AG04450 (cell line): ENCODE measurements at places on chromosomes 7 and 10. TPM values are rescaled to one million over a fixed set of nuclear protein-coding genes. Genes with fewer than 3 reads are reported as not detected.

Gene PGAM1
- 452 and 459 TPM in 2 replicates for polyA plus RNA-seq

- DNase-seq = peak; percentile 16
Observed at GRCh38 chr7:2241580-2242540, at the start of the genes MRM2 and NUDT1. Gene MRM2 (minus strand): TSS chr7:2242205. CDS start chr7:2242169, 36 bp downstream. Gene NUDT1 (plus strand): TSS chr7:2242226. CDS start chr7:2244575, 2,349 bp downstream.

Gene VCL
- polyA plus RNA-seq = 313 and 327 TPM in 2 replicates

- DNase-seq = no peak
Observed at GRCh38 chr10:27457261-27457945, 46.7 kb upstream of the RAB18 start.

Gene TFEC
- 0.01 and 0.10 TPM in 2 replicates for polyA plus RNA-seq

GRCh38 chr7:34069676-34070075 is 164.3 kb downstream of the BMPER start:
- DNase-seq = no peak

DNA sequence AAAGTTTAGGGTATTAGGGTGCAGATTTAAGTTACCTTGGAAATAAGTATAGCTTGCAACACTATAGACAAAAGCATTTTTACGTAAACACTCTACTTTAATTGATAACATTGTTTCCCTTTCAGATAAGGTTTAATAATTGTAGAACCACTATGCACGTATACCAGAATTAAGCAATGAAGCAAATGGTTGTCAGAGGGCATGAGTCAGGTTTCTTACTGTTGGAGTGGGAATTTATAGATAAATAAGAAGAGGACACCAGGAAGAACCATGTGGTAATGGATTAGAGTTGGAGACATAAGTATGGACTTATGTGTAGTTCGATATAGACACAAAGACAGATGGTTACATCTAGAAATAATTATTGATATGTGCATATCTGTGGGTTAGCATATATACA is 355.6 kb downstream of the ETV1 start:
- DNase-seq = no peak

Gene LOXL4
- polyA plus RNA-seq = 41.0 and 45.5 TPM in 2 replicates

DNA sequence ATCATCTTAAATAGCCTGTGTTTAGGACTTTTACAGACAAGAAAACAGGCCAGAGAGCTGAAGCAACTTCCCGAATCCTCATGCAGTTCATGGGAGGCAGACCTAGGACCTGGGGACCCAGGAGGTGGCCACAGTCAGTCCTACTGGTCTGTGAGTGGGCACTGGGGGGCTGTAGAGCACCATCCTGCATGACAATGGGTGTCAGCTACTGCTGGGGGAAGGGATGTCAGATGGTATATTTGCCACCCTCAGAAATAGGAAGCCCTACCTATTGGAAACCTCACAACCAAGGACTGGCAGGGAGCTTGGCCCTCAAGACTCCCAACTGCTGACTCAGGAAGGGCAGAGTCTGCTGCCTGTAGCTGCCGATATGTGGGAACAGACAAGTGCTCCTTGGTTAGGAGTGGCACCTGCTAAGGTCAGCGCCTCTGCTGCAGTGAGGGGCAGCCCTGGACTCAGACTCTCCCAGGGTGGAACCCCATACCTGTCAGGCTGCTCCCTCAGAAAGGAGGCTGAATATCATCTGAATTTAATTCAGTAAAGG is 29.7 kb downstream of the OGDH start:
- no peak for DNase-seq

DNA sequence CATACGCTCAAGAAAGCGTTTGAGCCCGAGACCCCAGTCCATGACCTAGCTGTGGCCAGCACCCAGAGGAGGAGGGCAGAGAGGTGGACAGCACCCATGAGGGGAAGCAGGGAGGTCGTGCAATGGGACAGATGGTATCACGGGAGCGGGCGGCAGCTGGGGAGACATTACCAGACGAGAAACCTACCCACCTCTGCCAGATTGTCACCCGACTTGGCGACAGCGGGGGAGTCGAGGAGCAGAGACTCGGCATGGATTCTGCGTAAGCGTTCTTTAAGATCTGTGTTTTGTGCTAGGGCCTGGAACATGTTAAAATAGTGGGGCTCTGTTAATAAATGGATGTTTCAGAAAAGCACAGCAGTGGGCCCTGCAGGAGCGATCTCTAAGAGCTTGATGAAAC is 91.6 kb upstream of the GSDME start:
- no peak for DNase-seq

GRCh38 chr7:93046641-93047040 is 71.1 kb downstream of the SAMD9 start:
- no peak for DNase-seq

Gene UNCX
- polyA plus RNA-seq = not detected in 2 replicates

DNA sequence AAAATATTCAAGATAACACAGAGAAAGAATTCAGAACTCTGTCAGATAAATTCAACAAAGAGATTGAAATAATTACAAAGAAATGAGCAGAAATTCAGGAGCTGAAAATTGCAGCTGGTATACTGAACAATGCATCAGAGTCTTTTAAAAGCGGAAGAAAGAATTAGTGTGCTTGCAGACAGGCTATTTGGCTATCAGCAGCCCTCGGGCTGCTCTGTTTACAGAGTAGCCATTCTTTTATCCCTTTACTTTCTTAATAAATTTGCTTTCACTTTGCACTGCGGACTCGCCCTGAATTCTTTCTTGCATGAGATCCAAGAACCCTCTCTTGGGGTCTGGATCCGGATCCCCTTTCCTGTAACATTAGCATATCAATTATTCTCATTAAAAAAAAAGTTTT is 1040.0 kb downstream of the SORCS3 start:
- no peak for DNase-seq

GRCh38 chr10:47169581-47169980 is 130.4 kb upstream of the GDF10 start:
- no peak for DNase-seq

DNA sequence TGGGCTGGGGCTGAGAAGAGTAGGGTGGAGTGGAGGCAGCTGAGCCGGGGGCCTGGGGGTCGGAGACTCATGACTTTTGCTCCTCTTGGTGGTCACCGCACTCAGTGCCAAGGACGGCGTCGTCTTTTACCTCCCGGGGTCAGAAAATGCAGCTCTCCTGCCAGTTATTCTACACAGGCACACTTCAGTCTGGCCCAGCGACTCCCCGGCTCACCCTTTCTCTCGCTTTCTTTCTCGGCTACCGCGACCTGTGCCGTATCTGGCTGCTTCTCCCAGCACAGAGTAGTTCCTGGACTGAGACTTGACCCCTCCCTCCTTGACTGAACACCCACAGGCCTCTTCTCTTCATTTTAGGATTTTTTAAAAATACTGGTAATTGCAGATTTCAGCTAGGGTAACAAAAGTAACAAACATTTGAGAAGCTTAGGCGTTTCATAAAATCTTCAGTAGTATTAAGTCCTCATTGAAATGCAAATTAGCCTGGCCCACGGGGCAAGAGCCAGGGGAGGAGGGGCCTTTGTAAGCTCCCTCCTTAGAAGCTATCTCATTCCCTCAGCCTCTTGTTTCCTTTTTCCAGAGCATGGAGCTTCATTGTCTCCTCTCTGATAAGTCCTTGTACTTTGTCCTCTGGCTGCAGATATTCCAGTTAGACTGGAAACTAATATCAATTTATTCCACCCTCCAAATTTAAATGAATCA is 1.1 kb upstream of the PRLHR start:
- no peak for DNase-seq

DNA sequence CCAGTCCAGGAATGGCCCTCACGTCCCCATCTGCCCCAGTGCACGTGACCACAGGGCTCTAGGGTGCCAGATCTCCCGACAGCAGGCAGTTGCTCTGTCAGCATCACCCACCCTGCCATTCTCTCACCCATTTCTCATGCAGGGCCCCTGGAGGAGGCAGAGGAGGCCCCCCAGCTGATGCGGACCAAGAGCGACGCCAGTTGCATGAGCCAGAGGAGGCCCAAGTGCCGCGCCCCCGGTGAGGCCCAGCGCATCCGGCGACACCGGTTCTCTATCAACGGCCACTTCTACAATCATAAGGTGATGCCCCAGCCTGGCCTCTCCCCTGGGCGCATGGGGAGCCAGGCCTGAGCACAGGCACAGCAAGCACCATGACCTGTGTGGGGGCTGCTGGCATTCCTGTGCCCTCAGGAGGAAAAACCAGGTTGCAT is 6.1 kb upstream of the DEPP1 start:
- DNase-seq = no peak

Gene ARF5
- 174 and 179 TPM in 2 replicates for polyA plus RNA-seq

Gene OPN4
- polyA plus RNA-seq = not detected in 2 replicates

Gene NPY
- 0.32 TPM in 1 of 2 replicates, not detected in the other for polyA plus RNA-seq

DNA sequence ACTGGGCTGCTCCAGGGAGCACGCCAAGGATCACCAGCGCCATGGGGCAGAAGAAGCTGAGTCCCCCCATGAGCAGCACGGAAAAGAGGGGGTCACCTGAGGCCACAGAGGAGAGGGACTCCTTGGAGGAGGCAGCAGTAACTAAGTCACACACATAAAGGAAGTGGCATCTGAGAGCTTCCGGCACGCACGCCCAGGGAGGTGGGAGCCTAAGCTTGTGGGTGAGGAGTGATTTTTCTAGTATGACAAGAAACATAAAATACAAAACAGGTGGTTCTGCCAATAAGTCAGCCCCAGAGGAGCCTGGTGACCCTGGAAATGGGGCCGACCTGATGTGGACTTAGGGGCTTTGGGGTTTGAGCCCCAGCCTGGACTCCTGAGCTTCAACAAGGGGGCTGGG is 60.8 kb downstream of the CARD11 start:
- DNase-seq = no peak

DNA sequence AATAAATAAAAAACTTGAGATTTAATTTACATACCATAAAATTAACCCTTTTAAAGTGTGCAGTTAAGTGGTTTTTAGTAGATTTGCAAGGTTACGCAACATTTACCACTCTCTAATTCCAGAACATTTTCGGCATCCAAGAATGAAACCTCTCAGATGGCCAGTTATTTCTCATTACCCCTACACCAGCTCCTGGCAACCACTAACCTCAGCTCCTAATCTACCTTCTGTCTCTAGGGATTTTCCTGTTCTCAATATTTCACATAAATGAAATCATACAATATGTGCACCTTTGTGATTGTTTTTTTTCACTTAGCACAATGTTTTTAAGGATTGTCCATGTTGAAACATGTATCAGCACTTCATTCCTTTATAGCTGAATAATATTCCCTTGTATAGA is 45.1 kb downstream of the INPP5F start:
- no peak for DNase-seq

Gene PGAM2
- polyA plus RNA-seq = not detected in 2 replicates

- DNase-seq = no peak
Observed at GRCh38 chr7:143272871-143273270, 9.6 kb downstream of the GSTK1 start.

DNA sequence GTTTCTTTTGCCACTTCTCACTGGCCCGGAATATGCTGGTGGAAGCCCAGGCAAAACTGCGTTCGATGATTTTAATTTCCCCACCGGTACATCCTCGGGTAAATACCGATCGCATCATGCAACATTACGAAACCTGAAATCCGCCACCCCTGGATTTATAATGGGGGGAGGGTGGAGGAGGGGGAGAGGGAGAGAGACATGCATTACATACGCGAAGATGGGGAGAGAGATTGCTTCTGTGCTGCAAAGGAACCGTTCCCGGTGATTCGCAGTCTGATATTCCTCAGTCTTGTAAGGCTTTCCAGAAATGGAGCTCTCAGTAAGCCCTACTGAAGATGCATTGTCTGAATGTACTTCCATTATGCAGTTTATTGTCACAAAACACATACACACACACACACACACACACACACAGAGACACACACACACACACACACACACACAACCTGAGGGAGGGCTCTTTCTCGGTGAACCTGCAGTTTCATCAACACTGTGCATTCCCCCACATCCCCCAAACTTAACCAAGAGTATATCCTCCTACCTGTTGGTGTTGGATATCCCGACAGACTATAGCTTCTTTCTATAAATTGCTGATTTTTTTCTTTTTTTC is 741 bp downstream of the GPR85 start:
- DNase-seq = no peak

GRCh38 chr10:67669978-67670377 is 26.0 kb downstream of the CTNNA3 start:
- no peak for DNase-seq

DNA sequence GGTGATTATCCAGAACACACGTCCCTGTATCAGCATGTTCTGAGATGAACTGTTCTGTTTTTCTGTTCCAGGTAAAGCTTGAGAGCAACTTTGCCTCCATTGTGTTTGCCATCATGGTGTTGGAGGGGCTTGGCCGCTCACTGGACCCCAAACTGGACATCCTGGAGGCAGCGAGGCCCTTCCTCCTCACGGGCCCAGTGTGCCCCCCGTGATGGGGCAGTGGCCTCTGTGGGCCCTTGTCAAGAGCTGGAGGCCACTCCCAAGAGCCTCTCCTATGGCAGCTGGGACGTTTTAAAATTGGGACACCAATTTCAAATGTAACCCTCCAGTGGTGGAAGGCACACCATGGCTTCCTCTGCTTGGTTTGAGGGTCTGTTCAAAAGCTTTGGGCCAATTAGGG is 1.9 kb upstream of the NDUFB2 start:
- no peak for DNase-seq

GRCh38 chr7:56471811-56472210 is 355.6 kb upstream of the NUPR2 start:
- DNase-seq = no peak

Gene SPDYE2
- not detected in 2 replicates for polyA plus RNA-seq

DNA sequence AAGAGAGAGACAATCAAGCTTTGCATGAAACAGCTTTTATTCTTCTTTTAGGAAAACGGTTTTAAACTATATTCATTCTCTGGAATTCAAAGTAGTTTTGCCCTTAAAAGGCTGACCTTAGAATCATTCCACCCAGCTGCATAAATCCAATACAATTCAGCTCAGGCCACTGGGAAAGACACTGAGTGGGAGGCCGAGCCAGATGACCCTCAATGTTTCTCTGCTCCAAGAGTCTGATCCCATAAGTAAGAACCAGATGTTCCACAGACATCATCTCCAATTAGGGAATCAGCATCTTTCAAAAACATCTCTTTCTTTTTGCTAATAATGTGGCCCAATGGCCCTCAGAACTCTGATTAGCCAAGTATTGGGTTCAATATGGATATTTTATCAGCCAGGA is 26.1 kb downstream of the CREB3L2 start:
- DNase-seq = no peak

- no peak for DNase-seq
Observed at GRCh38 chr7:157508477-157508881, 171.7 kb downstream of the DNAJB6 start.

Gene CDNF
- 1.7 and 2.1 TPM in 2 replicates for polyA plus RNA-seq

Gene CHCHD1
- polyA plus RNA-seq = 31.2 and 45.4 TPM in 2 replicates

- DNase-seq = no peak
Observed at GRCh38 chr7:75621124-75621523, 117.6 kb downstream of the HIP1 start.

DNA sequence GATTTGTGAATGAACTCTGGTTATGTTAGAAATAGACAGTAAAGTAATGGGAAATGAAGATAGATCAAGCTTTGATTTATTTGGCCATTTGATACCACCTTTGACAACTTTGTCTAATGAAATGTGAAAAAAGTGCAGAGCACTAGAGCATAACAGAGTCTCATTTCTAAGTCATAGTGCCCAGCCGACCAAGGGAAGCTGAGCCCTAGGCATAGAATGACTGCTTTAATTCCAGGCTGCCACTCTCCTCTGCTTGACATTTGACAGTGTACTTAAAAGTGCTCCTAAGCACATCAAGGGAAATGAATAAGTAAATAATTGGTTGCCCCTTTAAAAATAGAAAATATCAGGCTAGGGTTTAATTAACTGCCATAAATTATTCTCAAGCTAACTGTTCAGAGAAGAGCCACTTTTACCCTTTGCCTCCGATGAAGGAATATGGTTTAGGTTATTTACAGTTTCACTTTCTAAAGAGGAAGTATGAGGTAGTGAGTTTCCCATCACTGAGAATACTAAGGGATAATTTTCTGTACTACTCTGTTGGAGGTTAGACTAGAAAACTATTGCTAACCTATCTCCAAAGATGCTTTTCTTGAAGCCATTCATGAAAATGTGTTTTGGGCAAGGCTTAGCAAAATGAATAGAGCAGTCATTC is 591.6 kb downstream of the REEP3 start:
- DNase-seq = no peak

GRCh38 chr10:116014871-116015582 is 258.0 kb downstream of the GFRA1 start:
- DNase-seq = no peak
